Immature natural killer cell (primary cell): ENCODE measurements at places on chromosomes 1 and 21.

DNA sequence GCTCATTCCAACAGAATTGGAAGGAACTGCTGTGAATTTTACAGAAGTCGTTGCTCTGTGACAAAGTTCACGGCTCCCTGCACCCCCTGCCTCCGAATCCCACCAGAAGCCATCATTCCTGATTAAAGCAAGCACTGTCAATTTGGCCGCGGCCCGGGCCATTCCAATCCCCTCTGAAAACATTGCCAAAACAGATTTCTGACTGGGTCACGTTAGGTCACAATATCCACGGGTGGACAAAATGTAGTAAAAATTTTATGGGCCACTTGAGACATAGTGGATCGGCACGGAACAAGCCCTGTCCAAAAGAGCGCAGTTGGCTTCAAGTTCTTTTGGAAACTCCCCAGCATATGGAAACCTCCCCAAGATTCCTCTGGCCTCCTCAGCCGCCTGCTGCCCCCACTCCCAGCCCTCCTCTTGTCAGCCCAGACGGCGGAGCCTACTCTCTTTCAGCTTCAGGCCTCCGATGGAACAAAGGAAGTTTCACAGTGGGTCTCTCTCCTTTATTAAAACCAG is 67.2 kb upstream of the IFNAR2 start:
- H3K27ac ChIP-seq: no peak overlapping the region
- no peaks in the 10 kb centered on the region for H3K4me1 ChIP-seq
- no peak overlapping the region for H3K4me3 ChIP-seq
- peaks cover 4% of the 10 kb centered on the region for H3K27me3 ChIP-seq

- H3K4me3 ChIP-seq: peak overlapping the region; percentile 73
- peaks cover 25% of the 10 kb centered on the region for H3K27me3 ChIP-seq
- H3K36me3 ChIP-seq: peaks cover 5% of the 10 kb centered on the region
- DNase-seq: no peak
- H3K4me1 ChIP-seq: peaks cover 35% of the 10 kb centered on the region
Measured at GRCh38 chr1:228104526-228105269, 1.6 kb upstream of the C1orf35 start.

DNA sequence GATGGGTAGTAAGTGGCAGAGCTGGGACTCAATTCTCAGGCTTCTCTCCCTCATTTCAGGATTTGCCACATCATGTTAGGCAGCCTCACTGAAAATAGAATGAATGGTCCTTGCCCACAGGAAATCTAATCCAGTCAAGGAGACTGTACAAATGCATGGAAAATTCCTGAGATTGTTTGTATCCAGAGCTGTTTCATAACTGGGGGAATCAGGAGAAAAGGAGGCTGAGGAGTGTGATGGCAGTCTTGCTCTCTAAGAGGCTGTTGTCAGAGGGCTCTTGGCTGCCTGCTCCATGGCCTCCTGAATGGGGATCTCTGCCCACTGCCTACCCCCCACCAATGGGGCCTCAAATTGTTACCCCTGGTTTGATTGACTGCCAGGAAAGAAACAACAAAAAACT is 141.9 kb upstream of the TNR start:
- no peak for DNase-seq
- peaks cover 2% of the 10 kb centered on the region for H3K27me3 ChIP-seq
- H3K4me1 ChIP-seq: peaks cover 1% of the 10 kb centered on the region
- H3K36me3 ChIP-seq: no peaks in the 10 kb centered on the region
- H3K27ac ChIP-seq: no peak overlapping the region

DNA sequence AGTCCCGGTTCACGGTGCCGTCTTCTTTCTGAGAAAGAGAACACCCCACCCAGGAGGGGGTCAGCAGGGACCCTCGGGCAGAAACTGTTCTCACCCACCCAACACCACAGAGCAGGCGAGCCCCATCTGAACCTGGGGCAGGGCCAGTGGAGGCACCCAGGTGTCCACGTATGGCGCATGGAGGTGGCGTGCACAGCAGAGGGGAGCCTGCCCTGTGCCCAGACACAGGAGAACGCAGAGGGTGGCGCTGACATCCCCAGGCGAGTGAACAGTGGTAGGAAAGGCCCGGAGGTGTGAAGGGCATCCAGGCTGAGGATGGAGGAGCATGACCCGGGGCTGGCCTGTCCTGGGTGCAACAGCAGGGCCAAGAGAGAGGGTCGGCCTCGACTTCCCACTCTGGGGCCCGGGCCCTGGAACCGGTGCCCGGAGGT is 91.1 kb downstream of the STUM start:
- H3K4me3 ChIP-seq: no peak overlapping the region
- peaks cover 5% of the 10 kb centered on the region for H3K36me3 ChIP-seq
- no peak for DNase-seq
- H3K4me1 ChIP-seq: peaks cover 33% of the 10 kb centered on the region
- no peak overlapping the region for H3K27ac ChIP-seq

- H3K4me1 ChIP-seq: no peaks in the 10 kb centered on the region
- H3K27ac ChIP-seq: no peak overlapping the region
Measured at GRCh38 chr1:163414778-163415177, 93.0 kb downstream of the NUF2 start.

DNA sequence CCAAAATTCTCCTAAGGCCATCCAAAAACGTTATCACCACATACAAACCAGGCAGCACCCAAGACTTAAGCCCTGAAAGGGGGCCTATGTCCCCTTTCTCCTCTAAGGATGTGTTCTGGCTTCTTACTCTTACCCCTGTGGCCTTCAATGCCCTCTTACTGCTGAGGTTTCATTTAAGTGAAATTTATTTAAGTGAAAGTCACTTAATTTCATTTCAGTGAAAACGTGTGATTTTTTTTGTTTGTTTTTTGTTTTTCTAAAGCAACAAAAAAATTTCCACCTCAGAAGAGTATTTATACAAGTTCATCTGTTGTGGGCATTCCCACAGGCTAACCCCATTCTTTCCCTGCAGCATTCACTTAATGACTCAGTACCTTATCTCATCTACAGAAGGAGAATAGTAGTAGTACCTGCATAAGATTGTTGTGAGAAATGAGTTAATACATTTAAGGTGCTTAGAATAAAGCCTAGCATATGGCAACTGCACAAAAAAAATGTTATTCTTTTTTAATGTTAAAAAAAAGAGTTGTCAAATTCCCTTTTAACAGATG is 220.6 kb downstream of the CHRM3 start:
- no peaks in the 10 kb centered on the region for H3K4me1 ChIP-seq
- H3K36me3 ChIP-seq: no peaks in the 10 kb centered on the region
- no peak overlapping the region for H3K27ac ChIP-seq

GRCh38 chr1:26412180-26412840 is 1.7 kb downstream of the LIN28A start:
- no peak overlapping the region for H3K27ac ChIP-seq
- no peak for DNase-seq
- H3K4me3 ChIP-seq: no peak overlapping the region
- peaks cover 16% of the 10 kb centered on the region for H3K4me1 ChIP-seq
- peaks cover 30% of the 10 kb centered on the region for H3K27me3 ChIP-seq

DNA sequence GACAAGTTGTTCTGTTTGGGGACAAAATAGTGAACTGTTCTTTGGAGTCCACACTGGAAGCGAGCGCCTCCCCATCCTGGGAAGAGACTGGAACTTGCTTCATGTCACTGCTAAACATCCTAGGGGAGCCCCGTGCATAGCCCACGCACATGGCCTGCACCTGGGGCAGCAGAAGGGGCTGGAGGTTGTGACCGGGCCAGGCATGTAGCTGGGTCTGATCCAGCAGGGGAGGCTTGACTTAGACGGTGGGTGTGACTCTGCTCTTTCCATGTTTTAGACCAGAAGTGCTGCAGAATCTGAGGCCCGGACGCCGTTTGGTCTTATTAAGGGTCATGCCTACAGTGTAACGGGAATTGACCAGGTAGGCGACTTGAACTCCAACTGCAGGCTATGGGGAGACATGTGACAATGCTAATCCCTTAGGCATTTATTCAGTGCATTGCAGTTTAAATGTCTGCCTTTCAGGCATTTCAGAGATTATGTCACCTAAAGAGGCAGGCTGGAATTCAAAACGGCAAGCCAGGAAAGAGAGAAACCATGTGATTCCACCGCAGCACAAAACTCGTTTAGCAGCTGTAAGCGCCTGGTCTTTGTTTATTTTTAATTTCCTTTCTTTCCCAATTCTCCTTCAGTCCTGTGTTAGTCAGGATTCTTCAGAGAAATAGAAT is 21.8 kb downstream of the CAPN9 start:
- DNase-seq: no peak
- H3K4me3 ChIP-seq: no peak overlapping the region
- H3K36me3 ChIP-seq: no peaks in the 10 kb centered on the region
- H3K4me1 ChIP-seq: no peaks in the 10 kb centered on the region
- no peak overlapping the region for H3K27ac ChIP-seq

DNA sequence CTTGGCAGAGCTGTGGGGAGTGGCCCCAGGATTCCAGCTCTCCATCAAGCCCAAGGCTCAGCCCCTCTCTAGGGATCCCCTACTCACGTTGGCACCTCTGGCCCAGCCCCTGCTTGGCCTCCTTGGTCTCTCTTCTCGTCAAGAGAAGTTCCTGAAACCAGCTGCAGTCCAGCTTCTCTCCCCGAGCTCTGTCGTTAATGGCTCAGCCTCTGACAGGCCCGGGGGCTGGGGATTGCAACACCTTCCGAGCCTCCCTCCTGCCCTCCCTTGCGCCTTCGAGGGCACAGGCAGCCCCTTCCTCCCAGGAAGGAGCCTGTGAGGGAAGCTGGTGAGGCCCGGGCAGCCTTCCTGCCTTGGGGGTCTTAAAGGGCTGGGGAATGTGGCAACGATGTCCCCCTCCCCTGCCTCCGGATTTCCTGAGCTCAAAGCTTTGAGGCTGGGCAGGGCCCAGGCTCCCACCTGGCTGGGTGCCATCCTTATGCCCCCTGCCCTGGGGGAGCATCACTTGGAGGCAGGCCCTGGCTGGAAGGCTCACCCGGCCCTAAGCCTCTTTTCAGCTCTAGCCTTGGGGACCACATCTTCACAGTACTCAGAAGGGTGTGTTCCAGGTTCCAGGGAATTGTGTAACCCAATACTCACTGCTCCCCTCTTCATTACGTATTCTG is at the start of gene CSF3R:
TSS of gene CSF3R (minus strand) at position 190 of the 665 bp plus-strand sequence. CDS start 3,417 bp downstream, outside the sequence.
- no peaks in the 10 kb centered on the region for H3K36me3 ChIP-seq
- H3K27me3 ChIP-seq: no peaks in the 10 kb centered on the region
- H3K27ac ChIP-seq: no peak within 1 kb of the TSS
- DNase-seq: no peak
- H3K4me1 ChIP-seq: peaks cover 2% of the 10 kb centered on the region

- H3K27ac ChIP-seq: no peak overlapping the region
- DNase-seq: no peak
- H3K4me1 ChIP-seq: no peaks in the 10 kb centered on the region
- H3K27me3 ChIP-seq: peaks cover 1% of the 10 kb centered on the region
Measured at GRCh38 chr1:119623678-119624077, 24.4 kb downstream of the ZNF697 start.

DNA sequence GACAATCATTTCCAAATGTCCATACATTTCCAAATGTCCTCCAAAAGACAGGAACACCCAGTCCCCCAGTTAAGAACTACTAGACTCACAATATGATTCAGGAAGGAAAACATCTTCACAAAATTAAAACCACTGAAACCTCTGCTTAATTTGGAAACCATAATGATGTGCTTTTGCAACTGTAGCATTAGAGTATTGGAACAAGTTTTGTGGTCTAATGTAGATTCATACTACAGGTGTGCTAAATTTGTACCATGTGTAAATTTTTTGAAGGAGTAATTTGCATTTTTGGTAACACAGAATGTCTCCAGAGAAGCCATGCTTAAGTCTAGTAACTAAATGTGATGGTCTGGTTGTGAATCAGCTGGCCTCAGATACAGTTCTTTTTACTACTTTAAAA is 129.6 kb downstream of the DPYD start:
- H3K4me3 ChIP-seq: peak overlapping the region; percentile 54
- H3K27me3 ChIP-seq: no peaks in the 10 kb centered on the region
- H3K4me1 ChIP-seq: peaks cover 38% of the 10 kb centered on the region

- peaks cover 3% of the 10 kb centered on the region for H3K4me1 ChIP-seq
- no peak for DNase-seq
- no peaks in the 10 kb centered on the region for H3K36me3 ChIP-seq
- H3K27me3 ChIP-seq: peaks cover 2% of the 10 kb centered on the region
- no peak overlapping the region for H3K27ac ChIP-seq
- no peak overlapping the region for H3K4me3 ChIP-seq
Measured at GRCh38 chr1:94379615-94380014, 38.6 kb upstream of the ABCD3 start.

GRCh38 chr1:220374449-220374848 is 102.2 kb upstream of the RAB3GAP2 start:
- no peak overlapping the region for H3K4me3 ChIP-seq
- peaks cover 3% of the 10 kb centered on the region for H3K27me3 ChIP-seq
- H3K36me3 ChIP-seq: no peaks in the 10 kb centered on the region

GRCh38 chr1:108097018-108097417 is 103.1 kb downstream of the SLC25A24 start:
- H3K27me3 ChIP-seq: peaks cover 1% of the 10 kb centered on the region
- no peak overlapping the region for H3K4me3 ChIP-seq
- H3K36me3 ChIP-seq: peaks cover 15% of the 10 kb centered on the region

GRCh38 chr21:41683815-41684214 is 83.0 kb downstream of the RIPK4 start:
- DNase-seq: no peak
- no peaks in the 10 kb centered on the region for H3K27me3 ChIP-seq
- no peak overlapping the region for H3K4me3 ChIP-seq
- H3K36me3 ChIP-seq: no peaks in the 10 kb centered on the region

DNA sequence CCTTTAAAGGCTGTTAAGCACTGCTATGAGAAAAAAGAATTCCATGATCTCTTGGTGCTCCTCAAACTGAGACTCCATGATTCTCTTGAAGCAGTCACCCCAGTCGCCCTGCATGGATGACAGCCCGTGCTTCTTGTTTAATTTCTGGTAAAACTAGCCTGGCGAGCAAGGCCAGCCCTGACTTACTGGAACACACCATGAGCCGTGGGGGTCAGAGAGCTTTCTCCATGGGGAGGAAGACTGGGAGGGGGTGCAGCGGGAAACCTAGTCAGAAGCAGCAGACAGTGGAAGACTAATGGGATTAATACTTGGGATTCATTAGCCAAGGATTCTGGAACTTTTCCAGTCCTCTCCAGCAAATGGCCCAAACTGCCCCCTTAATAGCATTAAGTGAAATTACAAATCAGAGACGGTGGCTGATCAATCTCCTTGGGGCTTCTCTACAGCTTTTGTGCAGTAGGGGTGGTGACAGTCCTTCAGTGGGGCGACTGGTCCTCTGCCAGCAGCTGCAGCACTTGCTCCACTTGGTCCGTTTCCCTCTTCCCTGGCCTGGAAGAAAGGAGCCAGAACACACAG is 57.2 kb upstream of the LRRN2 start:
- H3K36me3 ChIP-seq: no peaks in the 10 kb centered on the region
- H3K4me1 ChIP-seq: no peaks in the 10 kb centered on the region
- H3K4me3 ChIP-seq: no peak overlapping the region
- H3K27ac ChIP-seq: no peak overlapping the region
- no peak for DNase-seq
- H3K27me3 ChIP-seq: peaks cover 6% of the 10 kb centered on the region

DNA sequence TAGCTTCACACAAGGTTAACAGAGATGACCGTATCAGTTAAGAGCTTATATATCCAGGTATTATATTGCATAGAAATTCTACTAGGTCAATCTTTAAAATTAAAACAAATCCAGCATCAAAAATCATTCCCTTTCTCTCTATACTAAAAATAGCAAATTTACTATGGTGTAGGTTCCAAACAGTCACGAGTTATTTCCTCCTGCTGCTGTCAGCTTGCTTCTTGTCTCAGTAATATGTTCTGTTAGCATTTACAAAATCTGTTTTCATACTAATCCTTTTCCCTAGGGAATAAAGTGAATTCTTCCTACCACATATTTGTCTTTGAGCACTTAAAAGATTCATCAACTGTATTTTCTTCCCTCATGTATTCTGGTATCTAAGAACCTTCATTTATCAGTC is 2.5 kb downstream of the WDR26 start:
- no peak for DNase-seq
- peaks cover 3% of the 10 kb centered on the region for H3K36me3 ChIP-seq
- H3K4me1 ChIP-seq: peaks cover 66% of the 10 kb centered on the region
- peak overlapping the region; percentile 88 for H3K27ac ChIP-seq

GRCh38 chr1:227466039-227466645 is 97.2 kb upstream of the ZNF678 start:
- no peaks in the 10 kb centered on the region for H3K36me3 ChIP-seq
- peaks cover under 1% of the 10 kb centered on the region for H3K27me3 ChIP-seq
- no peak overlapping the region for H3K27ac ChIP-seq
- H3K4me1 ChIP-seq: no peaks in the 10 kb centered on the region
- H3K4me3 ChIP-seq: no peak overlapping the region
